ENCODE measurements at places on chromosomes 6 and 20.
A peak's percentile ranks its signal among the peaks of the same experiment; 100 is the strongest.

DNA sequence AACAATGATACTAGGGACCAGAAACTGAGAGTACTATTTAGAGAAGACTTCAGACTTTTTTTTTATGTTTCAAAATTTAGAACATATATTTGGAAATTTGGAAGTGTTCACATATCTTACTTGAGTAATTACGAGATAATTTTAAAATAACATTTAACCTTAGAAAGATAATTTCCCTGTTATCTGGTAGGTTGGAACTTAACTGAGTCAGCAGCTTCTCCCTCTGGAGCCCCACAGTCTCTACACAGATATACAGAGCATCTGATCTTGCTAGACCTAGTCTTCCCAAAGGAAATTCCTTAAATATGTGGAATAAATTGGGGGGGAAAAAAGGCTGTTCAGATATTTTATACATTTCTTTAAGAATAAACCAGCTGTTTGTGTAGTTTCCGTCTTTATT lies 48.6 kb downstream of the TSPYL4 start:
- no peak for DNase-seq

DNA sequence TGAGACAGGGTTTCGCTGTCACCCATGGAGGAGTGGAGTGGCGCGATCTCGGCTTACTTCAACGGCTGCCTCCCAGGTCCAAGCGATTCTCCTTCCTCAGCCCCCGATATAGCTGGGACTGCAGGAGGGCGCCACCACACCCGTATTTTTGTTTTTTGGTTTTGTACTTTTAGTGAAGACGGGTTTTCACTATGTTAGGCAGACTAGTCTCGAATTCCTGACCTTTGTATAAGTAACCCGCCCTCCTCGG lies 115.4 kb upstream of the BTN3A2 start:
- no peak for DNase-seq

GRCh38 chr20:9514072-9514460 lies 324 bp upstream of the LAMP5 start:
- DNase-seq = no peak

DNA sequence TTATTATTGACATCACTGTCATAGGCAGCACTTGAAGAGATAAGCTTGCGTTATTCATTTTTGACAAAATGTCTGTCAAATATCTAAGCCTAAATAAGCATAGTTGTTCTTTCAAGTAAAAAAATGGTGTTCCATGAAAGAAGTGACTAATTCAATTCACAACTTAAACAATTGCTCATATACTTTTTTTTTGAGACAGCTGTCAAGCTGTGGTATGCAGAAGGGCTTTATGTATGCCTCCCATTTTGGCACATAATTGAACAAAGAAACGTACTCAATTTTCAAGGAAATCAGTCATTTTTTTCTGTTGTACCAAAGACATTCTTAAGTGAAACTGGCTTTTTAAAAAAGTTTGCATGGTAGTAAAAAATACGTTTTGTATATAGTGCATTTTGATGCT lies 8.5 kb downstream of the AFDN start:
- DNase-seq = no peak

DNA sequence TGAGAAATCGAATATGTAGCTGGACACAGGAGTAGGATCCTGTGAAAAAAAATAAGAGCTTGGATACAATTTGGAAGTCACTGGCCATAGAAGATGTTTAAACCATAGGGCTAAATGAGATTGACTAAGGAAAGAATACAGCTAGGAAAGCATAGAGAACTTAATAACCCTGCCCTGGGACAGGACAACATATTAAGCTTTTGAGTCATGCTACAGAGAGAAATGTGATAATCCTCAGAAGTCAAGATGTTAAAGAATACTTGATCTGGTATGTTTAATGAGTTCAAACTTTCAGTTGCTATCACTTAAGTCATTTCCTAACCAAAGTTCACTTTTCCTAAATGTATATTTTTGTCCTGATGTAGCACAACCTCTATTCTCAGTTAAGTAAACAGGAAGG lies 154.6 kb upstream of the TSHZ2 start:
- no peak for DNase-seq

DNA sequence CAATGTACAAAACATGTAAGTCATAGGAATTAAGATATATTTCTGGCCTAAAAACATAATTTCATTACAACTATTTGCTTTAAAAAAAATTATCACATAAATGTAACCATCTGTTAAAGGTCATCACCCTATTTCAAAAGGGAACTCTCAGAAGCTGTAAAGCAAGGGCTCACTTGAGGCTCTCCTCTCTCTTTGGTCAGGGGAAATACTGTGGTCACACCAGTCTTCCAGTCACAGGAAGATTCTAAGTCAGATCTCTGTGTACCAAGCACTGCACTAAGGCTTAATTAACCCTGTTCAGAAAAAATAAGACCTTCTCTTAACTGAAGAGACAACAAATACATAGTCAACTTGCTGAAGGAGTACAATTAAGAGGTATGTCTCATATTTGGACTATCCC lies 75.6 kb downstream of the MMS22L start:
- no peak for DNase-seq

DNA sequence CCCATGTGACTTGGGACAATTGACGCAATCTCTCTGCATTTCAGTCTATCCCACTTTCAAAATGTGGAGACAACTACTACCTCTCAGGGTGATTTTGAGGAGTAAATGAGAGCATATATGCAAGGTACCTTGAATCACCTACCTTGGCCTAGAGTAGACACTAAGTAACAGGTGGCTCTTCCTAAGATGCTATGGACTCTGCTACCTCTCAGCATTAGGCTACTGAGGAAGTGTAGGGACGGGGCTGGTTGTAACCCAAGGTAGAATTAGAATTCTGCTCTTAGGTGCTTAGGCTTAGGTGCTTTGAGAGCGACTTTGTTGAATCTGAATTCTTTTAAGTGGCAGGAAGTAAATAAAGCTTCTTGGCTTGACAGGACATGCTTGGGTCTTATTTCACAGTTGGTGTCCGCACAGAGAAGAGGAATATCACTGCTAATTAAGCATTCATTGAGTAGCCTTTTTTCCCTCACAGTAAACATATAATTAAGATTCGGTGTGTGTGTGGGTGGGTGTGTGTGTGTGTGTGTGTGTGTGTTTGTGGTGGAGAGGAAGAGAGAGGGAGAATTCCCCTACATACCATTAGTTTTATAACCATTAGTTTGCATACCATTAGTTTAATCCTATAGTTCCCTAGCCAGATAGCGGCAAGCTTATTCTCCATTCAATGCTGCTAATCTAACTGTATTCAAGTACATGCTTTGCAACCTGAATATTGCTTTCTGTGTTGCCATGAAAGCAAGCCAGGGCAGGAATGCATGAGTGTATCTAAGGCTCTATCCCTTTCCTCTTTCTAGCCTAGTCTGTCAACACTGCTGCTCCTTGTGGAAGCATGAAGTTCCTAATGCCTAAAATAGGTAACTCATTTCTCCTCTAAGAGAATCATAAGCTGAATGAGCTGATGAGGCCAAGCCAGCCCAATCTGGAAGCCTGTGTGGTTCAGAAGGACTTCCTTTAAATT lies 112.5 kb downstream of the IPCEF1 start:
- no peak for DNase-seq

DNA sequence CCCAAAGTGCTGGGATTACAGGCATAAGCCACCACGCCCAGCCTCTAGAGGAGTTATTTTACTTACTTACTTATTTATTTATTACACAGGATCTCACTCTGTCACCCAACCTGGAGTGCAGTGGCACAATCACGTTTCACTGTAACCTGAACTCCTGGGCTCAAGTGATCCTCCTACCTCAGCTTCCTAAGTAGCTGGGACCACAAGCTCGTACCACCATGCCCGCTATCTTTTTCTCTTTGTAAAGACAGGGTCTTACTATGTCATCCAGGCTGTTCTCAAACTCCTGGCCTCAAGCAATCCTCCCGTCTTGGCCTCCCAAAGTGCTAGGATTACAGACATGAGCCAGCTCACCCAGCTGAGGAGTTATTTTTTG lies 1.6 kb upstream of the TRIB3 start:
- no peak for DNase-seq

GRCh38 chr20:34574426-34574825 lies 15.9 kb downstream of the MAP1LC3A start:
- DNase-seq = no peak

GRCh38 chr6:158843751-158844683 lies 24.8 kb upstream of the EZR start:
- no peak for DNase-seq

GRCh38 chr6:112291161-112291762 lies 36.9 kb upstream of the LAMA4 start:
- no peak for DNase-seq

DNA sequence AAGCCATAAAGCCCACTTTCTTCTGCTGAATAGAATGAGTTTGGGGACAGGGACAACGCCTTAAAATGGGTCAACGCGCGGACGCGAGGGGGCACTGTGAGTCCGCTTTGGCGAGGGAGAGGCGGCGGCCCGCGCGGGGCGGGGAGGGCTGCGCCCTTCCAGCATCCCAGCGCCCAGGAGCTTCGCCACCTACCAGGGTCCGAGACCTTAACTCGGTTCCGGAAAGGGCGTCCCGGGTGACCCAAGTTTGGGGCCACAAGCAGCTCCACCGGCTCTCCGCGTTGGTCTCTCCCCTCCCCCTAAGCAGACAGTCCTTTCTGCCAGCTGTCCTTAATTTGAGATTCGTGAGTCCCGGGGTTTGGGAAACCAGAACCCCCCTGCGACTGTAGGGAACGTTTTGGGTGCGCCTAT lies 1.8 kb upstream of the SAMD5 start:
- peak; percentile 56 for DNase-seq

DNA sequence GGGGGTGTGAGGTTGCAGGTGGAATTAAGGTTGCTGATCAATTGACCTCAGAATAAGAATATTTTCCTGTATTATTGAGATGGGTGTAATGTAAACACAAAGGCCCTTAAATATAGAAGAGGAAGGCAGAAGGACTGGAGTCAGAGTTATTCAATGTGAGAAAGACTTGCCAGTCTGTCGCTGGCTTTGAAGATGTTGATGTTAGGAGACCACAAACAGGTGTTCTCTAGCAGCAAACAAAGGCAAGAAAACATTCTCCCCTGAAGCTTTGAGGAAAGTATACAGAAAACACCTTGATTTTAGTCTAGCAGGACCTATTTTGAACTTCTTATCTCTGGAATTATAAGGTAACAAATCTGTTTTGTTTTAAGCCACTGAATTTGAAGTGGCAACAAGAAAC lies 138.9 kb upstream of the PTPRK start:
- DNase-seq = no peak
